A549 treated with CpdA at 1 μM for 4 hours (cell line): ENCODE measurements at places on chromosomes 2 and 18. TPM values are rescaled to one million over a fixed set of nuclear protein-coding genes. Genes with fewer than 3 reads are reported as not detected.

Gene MAP2
- total RNA-seq = 0.26 to 0.64 TPM (median 0.44 TPM) in 5 replicates

Gene PTH2R
- not detected in 5 replicates for total RNA-seq

Gene TGFBRAP1
- 16.4 to 17.9 TPM (median 17.0 TPM) in 5 replicates for total RNA-seq

Gene CRACDL
- 0.49 to 0.89 TPM (median 0.54 TPM) in 5 replicates for total RNA-seq

Gene CNGA3
- not detected in 5 replicates for total RNA-seq

Gene SETBP1
- total RNA-seq = 0.58 to 0.76 TPM (median 0.65 TPM) in 5 replicates

Gene GALNT14
- 47.6 to 55.5 TPM (median 52.7 TPM) in 5 replicates for total RNA-seq

Gene TMEM37
- total RNA-seq = 1.2 to 2.1 TPM (median 1.9 TPM) in 5 replicates

Gene FSHR
- not detected in 5 replicates for total RNA-seq

Gene ACVR1C
- 0.01 to 0.05 TPM (median 0.02 TPM) in 4 of 5 replicates, not detected in the other for total RNA-seq

Gene PLB1
- total RNA-seq = 1.0 to 2.1 TPM (median 1.6 TPM) in 5 replicates

Gene PTPRN
- 0.86 to 2.1 TPM (median 0.92 TPM) in 5 replicates for total RNA-seq

Gene UPP2
- not detected in 5 replicates for total RNA-seq

Gene PPIG
- total RNA-seq = 33.5 to 58.6 TPM (median 43.4 TPM) in 5 replicates

Gene CYP20A1
- 7.7 to 10.6 TPM (median 8.2 TPM) in 5 replicates for total RNA-seq

Gene KIF5C
- 0.27 to 0.50 TPM (median 0.33 TPM) in 5 replicates for total RNA-seq

Gene FOXD4L1
- 0.30 to 0.69 TPM (median 0.45 TPM) in 5 replicates for total RNA-seq

Gene INHBB
- 11.5 to 19.8 TPM (median 13.6 TPM) in 5 replicates for total RNA-seq

Gene CCT4
- total RNA-seq = 321 to 336 TPM (median 327 TPM) in 5 replicates

Gene LINC00305
- not detected in 5 replicates for total RNA-seq

Gene MROH2A
- 0.10 to 0.19 TPM (median 0.13 TPM) in 3 of 5 replicates, not detected in the others for total RNA-seq

Gene RAB6C
- total RNA-seq = not detected in 5 replicates

Gene SPHKAP
- not detected in 5 replicates for total RNA-seq

Gene MYL1
- total RNA-seq = not detected in 5 replicates

Gene ONECUT2
- 0.35 to 0.67 TPM (median 0.41 TPM) in 5 replicates for total RNA-seq

Gene TRIM43
- 0.07 TPM in 1 of 5 replicates, not detected in the others for total RNA-seq

Gene DES
- 0.05 to 0.17 TPM in 2 of 5 replicates, not detected in the others for total RNA-seq

Gene SLC30A3
- 2.6 to 3.8 TPM (median 3.4 TPM) in 5 replicates for total RNA-seq

Gene SDC1
- 161 to 205 TPM (median 186 TPM) in 5 replicates for total RNA-seq

Gene MAP3K19
- not detected in 5 replicates for total RNA-seq

Gene RAB27B
- total RNA-seq = 13.2 to 20.1 TPM (median 14.3 TPM) in 5 replicates

Gene DAPL1
- total RNA-seq = not detected in 5 replicates

Gene ALKAL2
- not detected in 5 replicates for total RNA-seq

Gene LYPD6B
- total RNA-seq = not detected in 5 replicates

Gene ZNG1B
- total RNA-seq = 38.3 to 46.0 TPM (median 43.3 TPM) in 5 replicates

Gene AQP12A
- total RNA-seq = not detected in 5 replicates

Gene CHRND
- total RNA-seq = not detected in 5 replicates

Gene OR6B2
- total RNA-seq = not detected in 5 replicates

Gene IL36A
- not detected in 5 replicates for total RNA-seq

Gene COL3A1
- total RNA-seq = 0.09 to 0.28 TPM (median 0.25 TPM) in 5 replicates

Gene DSEL
- total RNA-seq = 0.28 to 0.44 TPM (median 0.37 TPM) in 5 replicates

Gene SERPINB13
- total RNA-seq = not detected in 5 replicates

Gene ADCYAP1
- not detected in 5 replicates for total RNA-seq

Gene ITGB6
- total RNA-seq = 0.84 to 2.4 TPM (median 1.1 TPM) in 5 replicates

Gene TMEM214
- 57.6 to 76.4 TPM (median 69.9 TPM) in 5 replicates for total RNA-seq

Gene ZNF514
- total RNA-seq = 5.6 to 7.6 TPM (median 6.9 TPM) in 5 replicates

Gene KRTCAP3
- 0.37 to 1.5 TPM (median 0.70 TPM) in 5 replicates for total RNA-seq

Gene SLC14A1
- total RNA-seq = 0.05 to 0.26 TPM (median 0.13 TPM) in 3 of 5 replicates, not detected in the others

Gene TBR1
- 0.03 TPM in 1 of 5 replicates, not detected in the others for total RNA-seq

Gene EMILIN2
- total RNA-seq = 7.0 to 12.8 TPM (median 12.2 TPM) in 5 replicates

Gene PPP1CB
- total RNA-seq = 104 to 119 TPM (median 112 TPM) in 5 replicates

Gene NT5C1B
- total RNA-seq = not detected in 5 replicates

Gene BOLL
- total RNA-seq = not detected in 5 replicates

Gene CYS1
- 0.90 to 1.3 TPM (median 1.1 TPM) in 5 replicates for total RNA-seq

Gene ATP6V1B1
- total RNA-seq = 1.5 to 2.5 TPM (median 2.4 TPM) in 4 of 5 replicates, not detected in the other
